Left colon (tissue), 2 donors: ENCODE measurements at places on chromosomes 11 and 22. TPM values are rescaled to one million over a fixed set of nuclear protein-coding genes. Genes with fewer than 3 reads are reported as not detected.

Gene OR5A1
- total RNA-seq, result not detected

DNA sequence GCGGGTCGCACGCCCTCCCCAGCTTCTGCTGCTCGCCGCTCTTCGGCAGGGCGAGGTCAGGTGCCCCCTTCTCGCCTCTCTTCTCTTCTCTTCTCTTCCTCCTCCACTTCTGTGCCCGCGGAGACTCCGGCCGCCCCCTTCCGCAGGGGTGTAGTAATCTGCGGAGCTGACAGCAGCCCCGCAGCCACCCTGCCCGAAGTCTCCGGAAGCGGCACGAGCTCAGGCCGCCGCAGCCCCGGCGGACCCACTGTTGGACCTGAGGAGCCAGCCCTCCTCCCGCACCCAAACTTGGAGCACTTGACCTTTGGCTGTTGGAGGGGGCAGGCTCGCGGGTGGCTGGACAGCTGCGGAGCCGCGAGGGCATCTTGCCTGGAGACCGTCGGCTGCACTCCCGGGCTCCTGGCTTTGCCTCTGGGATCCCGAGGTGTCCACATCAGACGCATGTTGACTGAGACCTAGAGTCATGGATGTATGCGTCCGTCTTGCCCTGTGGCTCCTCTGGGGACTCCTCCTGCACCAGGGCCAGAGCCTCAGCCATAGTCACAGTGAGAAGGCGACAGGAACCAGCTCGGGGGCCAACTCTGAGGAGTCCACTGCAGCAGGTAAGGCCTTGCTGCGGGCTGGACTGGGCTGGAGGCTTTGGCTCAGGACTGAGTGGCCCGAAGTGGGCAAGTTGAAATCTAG, 486 bp downstream of the STIM1 start:
- DNase-seq, result peak; percentile 53

Gene SHISA8
- not detected for total RNA-seq

DNA sequence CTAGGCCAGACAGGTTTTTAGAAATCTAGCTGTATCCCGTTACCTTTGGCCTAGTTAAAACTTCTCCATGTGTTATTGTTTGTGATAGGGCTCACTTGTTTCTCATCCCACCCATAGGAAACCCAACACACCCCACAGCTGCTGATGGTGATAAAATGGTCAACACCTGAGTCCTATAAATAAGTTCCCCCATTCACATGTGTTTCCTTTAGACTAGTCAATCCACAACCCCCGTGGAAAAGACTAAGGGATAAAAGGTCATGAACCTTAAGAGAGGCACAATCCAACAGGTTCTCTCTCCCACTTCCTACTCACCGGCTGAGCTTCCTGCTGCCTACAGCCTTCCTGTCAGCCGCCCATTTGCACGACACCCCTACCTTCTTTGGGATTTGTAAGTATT, 768.4 kb downstream of the JRKL start:
- no peak for DNase-seq

GRCh38 chr11:96195671-96196070, 147.3 kb downstream of the MAML2 start:
- no peak for DNase-seq

GRCh38 chr11:31810779-31811647, at the start of gene PAX6:
Gene PAX6, minus strand, starts transcription at chr11:31811322. Its CDS starts 4,911 bp downstream, at chr11:31806411.
- peak; percentile 51 for DNase-seq

- no peak for DNase-seq
These were observed 399.1 kb upstream of the DDI1 start for GRCh38 chr11:103637295-103637694.

- no peak for DNase-seq
These were observed 590.2 kb upstream of the LRRC4C start for GRCh38 chr11:42049650-42050049.

DNA sequence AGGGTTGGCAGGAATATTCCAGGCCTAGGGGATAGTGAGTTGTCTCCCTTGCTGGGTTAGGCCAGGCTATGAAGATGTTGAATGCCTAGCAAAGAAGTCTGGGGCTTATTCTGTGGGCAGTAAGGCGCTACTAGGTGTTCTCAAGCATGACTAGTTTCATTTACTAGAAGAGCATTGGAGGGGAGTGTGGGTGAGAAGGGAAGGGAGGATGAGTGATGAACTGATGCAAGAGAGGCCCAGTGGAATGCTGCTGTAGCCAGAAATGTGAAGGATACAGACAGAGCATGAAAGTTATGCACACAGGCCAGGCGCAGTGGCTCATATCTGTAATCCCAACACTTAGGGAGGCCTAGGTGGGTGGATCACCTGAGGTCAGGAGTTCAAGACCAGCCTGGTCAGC, 33.5 kb downstream of the POU2F3 start:
- no peak for DNase-seq

Gene NEAT1
- total RNA-seq, result 818 TPM

DNA sequence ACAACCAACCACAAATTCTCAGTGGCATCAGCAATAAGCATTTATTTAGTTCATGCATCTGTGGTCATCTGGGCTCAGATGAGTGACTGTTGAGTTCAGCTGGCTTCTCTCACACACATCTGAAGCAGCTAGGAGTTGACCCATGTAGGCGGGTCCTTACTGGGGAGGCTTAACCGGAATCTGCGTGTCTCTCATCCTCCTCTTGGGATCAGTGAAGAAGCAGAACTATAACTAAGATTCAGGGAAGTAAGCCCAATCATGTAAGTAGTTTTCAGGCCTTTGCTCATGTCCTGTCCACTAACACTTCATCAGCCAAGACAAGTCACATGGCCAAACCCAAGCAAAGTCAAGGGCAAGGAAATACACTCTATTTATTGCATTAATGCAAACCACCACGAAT, 236.2 kb downstream of the C11orf87 start:
- no peak for DNase-seq

DNA sequence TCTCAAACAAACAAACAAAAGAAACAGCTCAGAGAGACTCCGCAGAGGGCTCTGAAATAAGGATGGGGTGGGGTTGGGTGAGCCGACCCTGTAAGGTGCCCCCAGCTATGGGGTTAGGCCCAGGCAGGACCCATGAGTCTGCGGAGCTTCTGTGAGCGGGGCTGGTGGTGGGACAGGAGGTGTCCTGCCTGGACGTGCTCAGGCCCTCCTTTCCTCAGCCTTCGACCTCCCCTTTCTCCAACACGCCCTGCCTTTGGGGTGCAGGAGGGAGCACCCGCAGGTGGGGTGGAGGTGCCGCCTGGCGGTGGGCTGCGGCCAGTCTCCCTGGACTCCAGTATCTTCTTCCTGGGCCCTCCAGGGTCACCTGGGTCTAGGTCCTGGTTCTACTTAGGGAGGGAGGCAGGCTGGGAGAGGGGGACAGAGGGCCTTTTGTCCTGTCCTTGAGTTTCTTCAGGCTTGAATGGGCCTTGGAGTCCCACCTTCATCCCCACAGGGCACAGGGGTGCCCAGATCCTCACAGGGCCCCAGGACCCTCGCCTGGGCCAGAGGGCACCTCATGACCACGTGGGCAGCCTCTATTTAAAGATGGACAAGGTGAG, 12.3 kb downstream of the PRR33 start:
- DNase-seq, result no peak
